ENCODE measurements at places on chromosomes 6 and 20.

- no peak for DNase-seq
These were observed 160.8 kb downstream of the C6orf58 start for GRCh38 chr6:127737768-127738167.

- no peak for DNase-seq
These were observed 800 bp downstream of the RWDD2A start for GRCh38 chr6:83193747-83194566.

DNA sequence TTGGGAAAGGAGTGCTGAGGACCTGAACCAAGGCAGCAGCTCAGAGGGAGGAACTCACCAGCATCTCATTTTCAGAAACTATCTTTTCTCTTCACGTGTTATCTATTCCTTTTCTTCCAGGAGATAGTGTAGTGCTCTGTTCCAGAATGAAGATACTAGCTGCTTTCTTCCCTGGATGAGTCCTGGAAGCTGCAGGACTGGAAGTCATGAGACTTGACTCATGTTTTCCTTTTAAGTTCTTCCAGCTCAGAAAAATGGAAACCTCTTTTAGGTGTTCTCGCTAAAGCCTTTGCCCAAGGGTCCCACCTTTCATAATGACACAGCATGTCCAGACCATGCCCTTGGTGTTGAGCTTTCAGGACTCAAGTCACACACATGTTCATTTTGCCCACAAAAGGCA lies 106.7 kb downstream of the UNC5CL start:
- DNase-seq, result no peak

DNA sequence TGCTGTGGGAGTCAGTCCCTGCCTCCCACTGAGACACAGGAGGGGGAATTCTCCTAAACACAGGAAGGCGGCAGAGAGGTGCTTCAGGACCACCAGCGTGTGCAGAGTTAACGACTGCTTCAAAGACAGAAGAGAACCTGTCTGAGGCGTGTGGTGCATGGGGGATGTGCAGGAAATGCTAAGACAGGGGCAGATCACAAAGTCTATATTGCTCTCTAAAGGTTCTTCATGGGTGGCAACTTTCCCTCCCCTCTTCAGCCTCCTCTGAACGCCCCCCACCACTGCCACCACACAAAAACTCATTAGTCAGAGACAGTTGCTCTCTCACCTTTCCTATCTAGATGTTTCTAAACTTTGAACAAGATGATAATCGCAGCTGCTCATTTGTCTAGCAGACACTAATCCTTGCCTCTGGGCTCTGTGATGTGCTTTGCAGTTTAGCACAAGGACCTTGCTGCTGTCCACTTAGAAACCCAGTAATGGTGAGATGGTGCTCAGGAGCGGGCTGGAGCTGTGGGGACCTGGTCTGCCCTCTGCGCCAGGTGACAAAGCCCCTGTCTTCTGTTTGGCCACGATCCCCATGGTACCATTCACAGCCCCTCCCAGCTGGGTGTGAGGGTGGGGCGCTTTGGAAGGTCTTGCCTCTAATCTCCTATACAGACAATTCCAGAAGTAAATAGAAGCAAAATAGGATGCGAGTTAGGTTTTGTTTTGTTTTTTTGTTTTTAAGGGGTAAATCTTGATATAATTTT lies 219.6 kb downstream of the NRN1 start:
- DNase-seq, result no peak

GRCh38 chr6:84052883-84053241 lies 19.3 kb downstream of the MRAP2 start:
- no peak for DNase-seq

DNA sequence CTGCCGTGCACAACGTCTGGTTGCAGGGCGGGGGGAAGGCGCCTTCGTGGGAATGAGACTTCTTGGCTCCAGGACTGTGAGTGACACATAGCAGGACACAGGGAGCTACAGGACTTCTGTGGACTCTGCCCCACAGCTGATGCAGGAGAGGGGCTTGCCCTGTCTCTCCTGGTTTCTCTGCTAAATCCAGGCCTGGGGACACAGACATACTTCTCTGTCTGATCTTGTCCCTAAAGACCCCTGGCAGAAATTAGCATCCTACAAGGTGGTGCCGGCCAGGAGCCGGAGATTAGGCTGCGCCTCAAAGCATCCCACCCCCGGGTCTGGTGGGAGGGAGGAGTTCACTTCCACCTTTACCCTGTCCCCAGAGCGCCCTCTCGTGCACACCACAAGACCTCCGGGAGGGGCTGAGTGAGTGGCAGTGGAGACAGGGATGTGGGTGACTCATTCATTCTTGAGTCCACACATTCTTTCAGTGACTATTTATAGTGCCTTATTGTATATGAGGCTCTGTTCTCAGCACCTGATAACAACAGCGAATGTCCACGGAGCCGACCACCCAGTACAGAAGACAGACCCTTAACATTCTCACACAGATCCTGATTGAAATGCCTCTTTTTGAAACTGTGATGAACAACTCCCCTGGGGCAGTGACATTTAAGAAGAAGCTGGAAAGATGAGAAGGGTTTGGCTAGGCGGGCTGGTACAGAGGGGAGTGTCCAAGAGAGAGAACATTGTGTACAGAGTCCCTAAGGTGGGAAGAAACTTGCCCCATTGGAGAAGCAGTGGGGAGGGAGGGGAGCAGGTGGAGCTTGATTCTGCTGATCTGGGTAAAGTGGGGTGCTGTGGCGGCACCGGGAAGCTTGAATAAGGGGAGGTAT lies 39.0 kb downstream of the GMPR start:
- peak; percentile 41 for DNase-seq

DNA sequence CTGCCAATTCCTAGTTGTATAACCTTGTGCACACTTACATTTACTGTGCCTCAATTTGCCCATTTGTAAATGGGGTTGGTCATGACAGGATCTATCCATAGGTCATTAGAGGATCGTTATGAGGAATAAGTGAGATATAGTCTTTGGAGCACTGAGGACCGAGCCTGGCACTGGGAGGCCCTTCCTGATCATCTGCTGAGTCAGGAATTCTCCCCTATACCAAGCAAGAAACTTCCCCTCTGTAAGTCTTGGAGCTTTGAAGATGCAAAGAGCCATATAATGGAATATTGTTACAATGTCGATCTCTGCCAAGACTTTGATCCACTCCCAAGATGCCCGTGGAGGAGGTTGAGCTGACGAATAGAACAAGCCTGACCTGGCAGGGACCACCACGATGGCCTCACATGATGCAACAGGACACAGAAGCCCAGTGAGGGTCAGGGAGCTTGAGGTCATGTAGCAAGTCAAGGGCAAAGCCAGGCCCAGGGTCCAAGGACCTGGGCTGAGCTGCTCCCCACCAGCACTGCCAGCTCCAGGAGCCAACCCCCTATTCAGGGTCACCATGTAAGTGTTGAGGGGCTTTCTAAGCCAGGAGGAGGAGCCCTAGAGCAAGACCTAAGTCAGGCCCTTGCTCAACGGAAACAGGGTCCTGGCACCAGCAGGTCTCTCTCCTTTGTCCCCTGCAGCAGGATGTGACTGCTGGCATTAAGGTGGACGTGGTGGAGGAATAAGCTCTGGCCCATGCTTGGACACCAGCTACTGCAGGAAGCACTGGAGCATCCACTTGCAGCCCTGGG lies 16.7 kb downstream of the PDRG1 start:
- no peak for DNase-seq

DNA sequence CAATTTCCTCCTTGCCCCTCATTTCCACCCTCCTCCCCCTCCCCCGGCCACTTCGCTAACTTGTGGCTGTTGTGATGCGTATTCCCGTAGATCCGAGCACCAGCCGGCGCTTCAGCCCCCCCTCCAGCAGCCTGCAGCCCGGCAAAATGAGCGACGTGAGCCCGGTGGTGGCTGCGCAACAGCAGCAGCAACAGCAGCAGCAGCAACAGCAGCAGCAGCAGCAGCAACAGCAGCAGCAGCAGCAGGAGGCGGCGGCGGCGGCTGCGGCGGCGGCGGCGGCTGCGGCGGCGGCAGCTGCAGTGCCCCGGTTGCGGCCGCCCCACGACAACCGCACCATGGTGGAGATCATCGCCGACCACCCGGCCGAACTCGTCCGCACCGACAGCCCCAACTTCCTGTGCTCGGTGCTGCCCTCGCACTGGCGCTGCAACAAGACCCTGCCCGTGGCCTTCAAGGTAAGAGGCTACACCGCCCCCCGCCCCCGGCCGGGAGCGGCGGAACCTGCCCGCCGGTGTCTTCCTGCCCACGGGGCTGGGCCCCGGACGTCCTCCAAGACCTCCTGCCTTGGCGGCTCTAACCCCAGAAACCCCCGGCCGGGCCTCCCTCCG lies 44.9 kb upstream of the SUPT3H start:
- no peak for DNase-seq

GRCh38 chr20:11195169-11195568 lies 521.4 kb upstream of the JAG1 start:
- DNase-seq, result no peak

- DNase-seq, result no peak
These were observed 1.7 kb downstream of the ADGRF4 start for GRCh38 chr6:47700053-47700452.

DNA sequence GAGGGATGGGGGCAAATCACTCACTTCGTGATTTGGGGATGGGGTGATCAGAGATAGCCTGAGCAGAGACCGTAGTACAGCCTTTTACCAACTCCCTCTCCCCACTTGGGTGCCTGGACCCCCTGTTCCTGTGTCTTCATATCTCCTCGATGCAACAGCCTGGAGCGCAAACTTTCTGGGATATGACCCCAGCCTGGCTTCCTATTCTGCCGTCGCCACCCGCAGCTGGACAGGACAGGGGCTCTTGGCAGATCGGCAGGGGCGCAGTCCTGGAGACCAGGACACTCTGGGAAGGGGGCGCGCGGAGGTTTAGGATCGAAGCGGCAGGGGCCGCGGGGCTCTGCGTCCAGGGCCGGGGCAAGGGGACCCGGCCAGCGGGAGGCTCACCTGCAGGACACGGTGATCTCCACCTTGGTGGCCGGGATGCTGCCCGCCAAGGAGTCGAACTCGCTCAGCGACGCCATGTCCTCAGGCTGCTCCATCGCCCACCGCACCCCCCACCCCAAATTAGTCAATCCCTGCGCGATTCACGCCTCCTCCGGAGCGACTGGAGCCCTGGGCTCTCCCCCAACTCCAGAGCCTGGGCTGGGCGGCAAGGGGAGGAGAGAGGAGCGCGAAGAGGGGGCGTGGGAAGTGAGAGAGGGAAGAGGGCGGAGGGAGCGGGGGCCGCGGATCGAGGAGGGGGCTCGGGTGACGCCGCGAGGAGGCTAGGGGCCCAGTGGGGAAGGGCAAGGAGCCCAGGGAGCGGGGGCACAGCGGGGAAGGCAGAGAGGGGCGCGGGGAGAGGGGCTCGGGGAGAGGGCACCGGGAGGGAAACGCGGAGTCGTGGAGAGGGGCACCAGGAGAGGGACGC lies at the start of gene CPNE5:
Gene CPNE5 (minus strand): TSS at position 549 of the 853 bp plus-strand sequence. CDS start 67 bp downstream, at position 482.
- no peak for DNase-seq

- DNase-seq, result no peak
These were observed 44.7 kb downstream of the SOBP start for GRCh38 chr6:107534571-107535141.

DNA sequence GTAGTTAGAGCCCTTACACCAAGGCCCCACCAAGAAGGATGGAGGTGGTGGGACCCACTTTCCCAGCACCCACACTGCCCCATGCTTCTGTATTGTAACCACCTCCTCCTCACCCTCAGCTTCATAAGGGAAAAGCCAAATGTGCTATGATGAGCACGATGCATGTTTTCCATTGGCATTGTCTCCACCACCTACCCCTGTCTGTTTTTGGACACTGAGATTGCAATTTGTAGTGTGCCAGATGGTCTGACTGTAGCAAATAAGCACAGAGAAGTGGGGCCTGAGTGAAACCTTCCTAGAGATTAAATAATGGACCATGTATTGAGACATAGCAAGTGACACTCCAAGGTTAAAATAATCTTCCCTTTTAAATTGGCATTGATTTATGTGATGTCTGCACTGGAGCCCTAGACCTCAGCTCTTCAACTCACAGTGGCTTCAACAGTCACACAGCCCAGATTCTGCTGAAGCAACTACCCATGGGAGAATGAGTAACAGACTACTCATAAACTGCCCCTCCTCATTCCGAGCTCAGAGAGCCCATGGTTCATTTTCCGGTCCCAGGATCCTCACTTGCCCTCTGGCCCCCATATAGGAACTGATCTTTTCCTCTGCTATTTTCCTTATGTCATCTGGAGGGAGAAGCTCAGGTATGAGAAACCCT lies 177.9 kb downstream of the COL9A1 start:
- peak; percentile 93 for DNase-seq

DNA sequence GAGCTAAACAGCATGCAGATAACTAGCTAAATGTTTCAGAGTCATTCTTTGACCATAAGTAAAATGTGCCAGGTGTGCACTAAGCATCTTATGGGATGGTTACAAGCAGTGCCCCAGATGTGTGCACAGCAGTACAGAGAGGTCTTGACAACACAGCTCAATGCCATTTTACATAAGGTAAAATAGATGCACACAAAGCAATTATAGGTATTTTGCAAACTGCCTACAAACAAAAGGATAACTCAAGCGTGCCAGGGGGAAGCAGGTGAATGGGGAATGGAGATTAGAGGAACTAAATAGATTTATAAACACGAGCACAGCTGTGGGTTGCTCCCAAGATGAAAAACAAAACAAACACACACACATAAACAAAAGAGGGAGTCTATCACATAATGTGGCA lies 64.8 kb downstream of the SLC2A10 start:
- no peak for DNase-seq

GRCh38 chr6:38306931-38307330 lies 332.8 kb downstream of the BTBD9 start:
- no peak for DNase-seq

All from skeletal muscle cell (primary cell).